ENCODE measurements at places on chromosomes 11 and 22.

DNA sequence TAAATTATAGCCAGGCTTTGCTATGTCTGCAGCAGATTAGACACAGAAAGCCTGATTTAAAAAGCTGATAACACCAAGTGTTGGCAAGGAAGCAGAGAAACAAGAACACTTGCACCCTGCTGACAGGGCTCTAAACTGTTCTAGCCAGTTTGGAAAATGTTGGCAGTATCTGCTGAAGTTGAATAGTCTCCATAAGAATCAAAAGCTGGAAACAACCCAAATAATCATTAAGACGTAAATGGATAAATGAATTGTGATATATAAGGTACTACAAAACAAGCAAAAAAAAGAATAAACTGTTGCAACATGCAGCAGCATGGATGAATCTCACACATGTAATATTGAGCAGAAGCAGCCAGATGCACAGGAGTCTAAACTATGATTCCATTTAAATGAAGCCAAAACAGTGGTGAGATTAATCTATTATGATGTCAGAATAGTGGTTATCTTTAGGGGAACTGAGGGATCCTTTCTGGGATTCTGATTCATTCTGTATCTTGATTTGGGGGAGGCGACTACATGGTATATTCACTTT is 40.4 kb upstream of the ADORA2A start:
- DNase-seq, result no peak

DNA sequence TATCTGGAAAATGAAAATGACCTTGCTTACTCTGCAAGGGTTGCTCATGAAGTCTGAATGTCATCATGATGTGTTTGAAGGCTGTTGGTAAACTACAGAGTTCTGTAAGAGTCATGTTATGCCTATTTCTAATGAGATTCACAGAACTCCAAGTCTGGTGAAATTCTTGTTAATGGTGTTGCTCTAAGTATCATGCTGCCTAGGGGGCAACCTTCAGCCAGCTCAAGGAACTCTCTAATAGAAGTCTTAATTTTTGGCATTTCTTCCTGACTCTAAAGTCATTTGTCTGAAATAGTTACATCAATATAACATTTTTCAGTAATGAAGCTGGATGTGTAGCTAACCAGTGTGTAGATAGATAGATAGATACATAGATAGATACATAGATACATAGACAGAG is 302.8 kb downstream of the FAT3 start:
- DNase-seq, result no peak

DNA sequence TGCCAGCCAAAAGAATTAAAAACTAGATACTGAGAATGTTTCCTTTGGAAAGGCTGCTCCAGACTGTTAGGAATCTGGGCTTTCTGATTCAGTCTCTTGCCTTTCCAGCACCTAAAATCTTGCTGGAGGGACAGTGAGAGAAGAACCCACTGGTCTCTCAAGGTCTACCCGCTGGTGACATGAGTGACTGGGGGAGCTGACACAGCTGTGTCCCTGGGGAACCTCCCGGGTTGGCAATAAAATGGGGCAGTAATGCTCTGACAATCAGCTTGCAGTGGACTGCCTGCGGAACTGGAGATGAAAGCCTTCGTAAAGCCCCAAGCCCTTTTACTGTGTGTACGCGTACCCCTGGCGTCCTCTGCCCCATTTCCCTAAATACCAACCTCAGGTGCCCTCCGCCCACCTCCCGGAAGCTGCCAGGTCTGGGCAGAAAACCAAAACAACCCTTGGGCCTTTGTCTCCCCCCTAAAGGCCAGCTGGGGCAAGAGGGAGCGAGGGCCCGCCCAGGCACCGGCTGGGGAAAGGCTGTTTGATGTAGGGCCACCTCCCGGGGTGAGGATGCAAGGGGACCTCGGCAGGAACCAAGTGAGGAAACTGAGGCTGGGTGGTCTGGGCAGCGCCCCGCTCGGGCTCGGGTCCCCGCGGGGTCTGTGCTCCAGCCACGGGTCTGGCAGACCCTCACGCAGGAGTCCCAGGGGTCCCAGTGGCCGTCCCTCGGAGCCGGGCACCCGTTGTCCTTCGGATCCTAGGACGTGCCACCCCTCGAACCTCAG is 741 bp downstream of the CARS1 start:
- DNase-seq, result peak; percentile 11

DNA sequence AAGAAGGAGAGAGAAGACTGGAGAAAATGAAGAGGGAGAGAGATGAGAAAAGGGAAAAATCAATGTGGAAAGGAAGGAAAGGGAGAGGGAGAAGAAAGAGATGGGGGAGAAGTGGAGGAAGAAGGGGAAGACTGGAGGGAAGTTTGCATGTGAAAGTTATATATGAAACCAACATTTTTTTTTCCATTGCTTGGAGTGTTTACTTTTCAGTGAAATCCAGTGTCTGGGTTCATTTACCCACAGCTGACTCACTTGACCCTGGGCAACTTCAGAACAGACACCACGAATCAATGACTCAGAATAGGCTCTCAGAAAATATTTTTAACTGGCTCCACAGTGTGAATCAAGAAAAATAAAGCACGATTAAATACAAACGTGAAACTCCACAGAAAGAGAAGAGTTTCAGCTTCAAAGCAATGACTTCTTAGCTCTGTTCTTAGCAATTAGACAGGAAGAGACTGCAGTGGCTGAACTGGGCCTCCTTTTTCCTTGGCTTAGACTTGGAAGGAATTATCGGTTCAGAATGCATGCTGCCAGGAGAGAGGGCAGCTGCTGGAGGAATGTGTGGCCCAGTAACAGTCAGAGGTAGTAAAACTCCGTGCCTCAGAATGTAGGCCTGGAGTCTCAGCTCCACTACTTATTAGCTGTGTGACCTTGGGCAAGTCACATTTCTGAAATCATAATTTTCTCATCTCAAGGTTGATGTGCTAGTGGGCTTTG is 237.5 kb downstream of the MIAT start:
- peak; percentile 97 for DNase-seq

GRCh38 chr22:24066865-24067264 is 55.8 kb downstream of the CABIN1 start:
- no peak for DNase-seq

GRCh38 chr22:38214302-38215056 is 12.7 kb downstream of the MAFF start:
- peak; percentile 73 for DNase-seq

- peak; percentile 11 for DNase-seq
Measured at GRCh38 chr11:125871391-125872137, 15.9 kb upstream of the HYLS1 start.

GRCh38 chr22:49918911-49919881 is 762 bp downstream of the CRELD2 start:
- no peak for DNase-seq

DNA sequence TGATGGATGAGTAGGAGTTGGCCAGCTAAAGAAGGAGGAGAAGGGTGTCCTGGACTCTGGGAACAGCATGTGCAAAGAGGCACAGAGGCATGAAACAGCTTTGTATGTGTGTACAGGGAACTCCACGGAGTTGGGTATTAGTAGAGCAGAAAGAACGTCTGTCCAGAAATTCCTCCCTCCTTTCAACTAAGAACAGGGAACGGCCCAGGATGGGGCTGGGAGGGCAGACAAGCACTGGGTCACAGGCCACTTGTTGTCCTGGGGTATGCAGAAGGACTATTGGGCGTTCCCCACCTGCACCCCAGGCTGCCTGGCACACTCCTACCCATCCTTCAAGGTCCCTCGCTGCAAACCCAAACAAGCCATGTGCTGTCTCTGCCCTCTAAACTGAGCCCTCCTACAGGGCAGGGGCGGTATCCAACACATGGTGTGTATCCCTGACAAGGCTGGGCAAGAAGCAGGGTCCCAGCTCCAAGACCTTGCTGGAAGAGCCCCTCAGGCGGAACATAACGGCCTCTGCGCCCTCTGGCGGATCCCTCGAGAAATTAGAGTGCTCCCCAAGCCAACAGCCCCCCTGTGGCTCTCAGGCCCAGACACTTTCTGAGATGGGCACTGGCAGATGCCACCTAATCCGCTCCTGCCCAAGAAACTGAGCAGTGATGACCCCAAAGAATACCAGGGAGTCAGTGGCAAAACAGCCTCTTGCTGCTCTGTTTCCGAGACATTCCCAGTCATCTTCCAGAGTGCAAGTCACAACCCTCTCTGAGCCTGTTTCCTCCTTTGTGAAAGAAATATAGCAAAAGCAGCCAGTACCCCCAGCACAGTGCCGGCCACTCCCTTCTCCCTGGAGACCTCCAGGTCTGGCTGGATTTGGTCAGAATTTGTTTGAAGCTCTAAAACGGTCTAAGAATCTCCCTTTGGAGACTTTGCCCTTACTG is 1.6 kb upstream of the ELFN2 start:
- peak; percentile 56 for DNase-seq

GRCh38 chr22:32920032-32920628 is 118.6 kb downstream of the TIMP3 start:
- DNase-seq, result peak; percentile 78

DNA sequence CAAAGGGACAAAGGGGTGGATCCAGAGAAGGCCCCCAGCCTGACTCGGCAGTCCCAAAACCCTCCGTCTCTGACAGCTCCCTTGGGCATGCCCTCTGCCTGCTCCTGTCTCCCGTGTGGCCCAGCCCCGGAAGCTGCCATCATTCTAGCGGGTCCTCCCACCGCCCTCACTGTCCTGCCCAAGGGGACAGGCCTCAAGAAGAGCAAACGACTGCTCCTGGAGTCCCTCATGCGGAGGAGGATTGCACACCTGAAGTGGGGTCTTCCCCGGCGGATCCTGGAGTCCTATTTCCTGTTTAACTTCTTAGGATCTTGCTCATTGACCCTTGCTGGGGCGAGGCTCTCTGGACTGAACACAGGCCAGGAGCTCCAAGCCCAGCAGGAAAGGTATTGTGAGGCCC is 2.6 kb upstream of the MEI1 start:
- no peak for DNase-seq

DNA sequence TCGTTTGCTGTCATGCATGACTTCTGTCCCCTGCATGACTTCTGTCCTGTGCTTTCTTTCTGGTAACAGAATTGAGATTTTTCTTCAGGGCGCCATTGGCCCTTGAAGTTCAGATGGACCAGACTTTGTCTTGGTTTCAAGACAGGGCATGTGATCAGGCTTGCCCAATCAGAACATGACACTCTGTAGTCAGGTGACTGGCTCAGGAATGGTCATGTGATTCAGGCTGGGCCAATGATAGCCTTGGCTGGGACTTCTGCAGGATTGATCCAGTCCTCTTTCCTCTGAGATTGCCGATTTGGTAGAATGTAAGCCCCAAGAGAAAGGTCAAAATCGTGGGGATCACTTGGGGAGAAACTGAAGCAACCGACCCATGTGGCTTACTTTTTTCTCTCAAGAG is 90.5 kb upstream of the ALX4 start:
- DNase-seq, result no peak

DNA sequence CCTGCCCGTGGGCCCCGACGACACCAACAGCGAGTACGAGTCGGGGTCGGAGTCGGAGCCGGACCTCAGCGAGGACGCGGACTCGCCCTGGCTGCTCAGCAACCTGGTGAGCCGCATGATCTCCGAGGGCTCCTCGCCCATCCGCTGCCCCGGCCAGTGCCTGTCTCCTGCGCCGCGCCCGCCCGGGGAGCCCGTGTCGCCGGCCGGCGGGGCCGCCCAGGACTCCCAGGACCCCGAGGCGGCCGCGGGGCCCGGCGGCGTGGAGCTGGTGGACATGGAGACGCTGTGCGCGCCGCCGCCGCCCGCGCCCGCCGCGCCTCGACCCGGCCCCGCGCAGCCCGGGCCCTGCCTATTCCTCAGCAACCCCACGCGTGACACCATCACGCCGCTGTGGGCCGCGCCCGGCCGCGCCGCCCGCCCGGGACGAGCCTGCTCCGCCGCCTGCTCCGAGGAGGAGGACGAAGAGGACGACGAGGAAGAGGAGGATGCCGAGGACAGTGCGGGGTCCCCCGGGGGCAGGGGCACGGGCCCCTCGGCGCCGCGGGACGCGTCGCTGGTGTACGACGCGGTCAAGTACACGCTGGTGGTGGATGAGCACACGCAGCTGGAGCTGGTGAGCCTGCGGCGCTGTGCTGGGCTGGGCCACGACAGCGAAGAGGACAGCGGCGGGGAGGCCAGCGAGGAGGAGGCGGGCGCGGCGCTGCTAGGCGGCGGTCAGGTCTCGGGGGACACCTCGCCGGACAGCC is 3.8 kb downstream of the MAPK8IP2 start:
- DNase-seq, result no peak

- no peak for DNase-seq
Measured at GRCh38 chr22:27796829-27797519, 4.6 kb downstream of the MN1 start.

GRCh38 chr11:77127920-77128691 is at the start of gene MYO7A:
TSS of gene MYO7A (plus strand) at chr11:77128246. CDS start at chr11:77130635, 2,389 bp downstream.
- no peak for DNase-seq

DNA sequence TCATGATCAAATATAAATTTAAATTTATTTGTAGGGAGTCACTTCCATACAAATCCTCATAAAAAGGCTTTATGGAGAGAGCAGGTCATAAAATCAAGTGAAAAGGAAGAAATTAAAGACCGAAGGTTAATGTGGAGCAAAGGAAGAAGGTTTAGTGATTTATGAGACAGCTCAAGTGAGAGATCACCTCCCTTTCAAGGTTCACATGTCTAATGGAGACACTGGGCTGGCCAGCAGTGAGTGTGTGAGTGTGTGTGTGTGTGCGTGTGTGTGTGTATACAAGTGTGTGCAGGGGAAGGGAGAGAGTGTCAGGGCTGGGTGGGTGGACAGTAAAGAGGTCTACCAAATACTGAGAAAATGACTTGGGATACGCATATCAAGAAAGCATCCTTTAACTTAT is 251.2 kb downstream of the FAT3 start:
- DNase-seq, result no peak

DNA sequence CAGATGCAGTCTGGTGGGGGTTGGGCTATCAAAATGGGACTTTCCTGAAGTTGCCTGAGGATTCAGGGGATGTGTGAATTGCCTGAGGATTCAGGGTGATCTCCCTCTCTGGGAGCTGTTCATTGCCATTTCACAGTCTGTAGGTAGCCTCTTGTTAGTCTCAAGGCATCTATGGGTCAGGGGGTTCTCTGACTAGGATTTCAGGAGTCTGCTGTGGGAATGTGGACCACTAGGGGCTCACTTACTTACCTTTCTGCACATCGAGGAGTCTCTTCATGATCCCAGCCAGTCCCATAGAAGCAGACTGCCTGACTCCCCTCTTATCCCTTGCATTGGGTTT is 54.0 kb downstream of the KCNQ1OT1 start:
- DNase-seq, result no peak

DNA sequence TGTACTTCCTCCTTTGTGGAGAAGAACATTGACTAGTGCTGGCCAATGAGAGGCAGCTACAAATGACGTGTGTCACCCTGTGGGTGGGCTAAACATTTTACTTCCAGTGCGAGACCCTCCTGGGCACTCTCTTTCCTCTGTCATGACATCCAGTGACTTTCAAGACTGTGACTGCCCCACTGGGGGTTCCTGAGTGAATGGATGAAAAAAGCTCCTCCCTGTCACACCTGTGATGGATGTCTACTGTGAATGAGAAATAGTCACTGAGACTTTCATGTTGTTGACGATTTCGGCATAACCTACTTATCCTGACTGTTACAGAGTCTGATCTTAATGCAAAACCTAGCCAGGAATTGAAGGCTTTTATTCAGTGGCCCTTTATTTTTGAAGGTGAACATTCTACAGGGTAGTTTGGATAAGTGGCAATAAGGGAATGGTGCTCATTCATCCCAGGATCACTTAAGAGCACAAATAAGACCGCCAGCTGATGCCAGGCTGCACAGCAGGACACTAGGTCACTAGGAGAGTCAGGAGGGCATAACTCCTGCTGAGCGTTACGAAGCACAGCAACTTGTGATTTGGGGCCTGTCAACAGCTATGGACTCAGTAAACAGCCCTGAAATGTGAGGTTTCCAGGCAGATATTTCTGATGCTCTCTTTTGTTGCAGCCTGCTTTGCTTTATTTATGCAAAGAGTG is 636.6 kb downstream of the NTM start:
- DNase-seq, result no peak

- DNase-seq, result no peak
Measured at GRCh38 chr11:123544631-123545375, 109.6 kb downstream of the SCN3B start.

All from fibroblast of skin of right quadriceps (primary cell).